Anterior cingulate cortex (tissue), 58 donors: ENCODE measurements at places on chromosomes 16 and 17.

DNA sequence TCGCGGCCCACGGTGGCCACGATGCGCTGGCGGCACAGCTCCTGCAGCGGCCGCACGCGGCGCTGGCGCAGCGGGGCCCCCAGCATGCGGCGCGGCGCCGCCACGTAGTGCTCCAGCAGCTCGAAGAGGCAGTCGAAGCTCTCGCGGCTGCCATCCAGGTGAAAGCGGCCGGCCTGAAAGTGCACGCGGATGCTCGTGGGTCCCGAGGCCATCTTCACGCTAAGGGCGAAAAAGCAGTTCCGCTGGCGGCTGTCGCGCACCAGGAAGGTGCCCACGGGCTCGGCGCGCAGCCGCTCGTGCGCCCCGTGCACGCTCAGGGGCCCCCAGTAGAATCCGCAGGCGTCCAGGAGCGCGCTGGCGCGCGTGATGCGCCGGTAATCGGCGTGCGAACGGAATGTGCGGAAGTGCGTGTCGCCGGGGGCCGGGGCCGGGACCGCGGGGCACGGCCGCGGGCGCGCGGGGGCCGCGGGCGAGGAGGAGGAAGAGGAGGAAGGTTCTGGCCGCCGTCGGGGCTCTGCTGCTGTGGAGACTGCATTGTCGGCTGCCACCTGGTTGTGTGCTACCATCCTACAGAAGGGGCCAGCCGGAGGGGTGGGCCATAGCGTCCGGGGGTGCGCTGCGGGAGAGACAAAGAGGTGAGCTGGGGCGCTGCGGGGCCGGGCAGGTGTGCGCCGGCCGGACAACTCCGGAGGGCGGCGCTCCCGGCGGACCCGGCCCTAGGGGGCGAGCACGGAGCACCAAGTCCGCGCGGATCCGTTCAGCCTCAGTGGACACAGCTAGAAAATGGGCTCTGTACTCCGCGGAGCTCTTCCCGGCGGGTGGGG lies 879 bp downstream of the SOCS1 start:
- DNase-seq = no peak

- no peak for DNase-seq
Observed at GRCh38 chr17:35094902-35095301, 24.8 kb downstream of the RAD51D start.

DNA sequence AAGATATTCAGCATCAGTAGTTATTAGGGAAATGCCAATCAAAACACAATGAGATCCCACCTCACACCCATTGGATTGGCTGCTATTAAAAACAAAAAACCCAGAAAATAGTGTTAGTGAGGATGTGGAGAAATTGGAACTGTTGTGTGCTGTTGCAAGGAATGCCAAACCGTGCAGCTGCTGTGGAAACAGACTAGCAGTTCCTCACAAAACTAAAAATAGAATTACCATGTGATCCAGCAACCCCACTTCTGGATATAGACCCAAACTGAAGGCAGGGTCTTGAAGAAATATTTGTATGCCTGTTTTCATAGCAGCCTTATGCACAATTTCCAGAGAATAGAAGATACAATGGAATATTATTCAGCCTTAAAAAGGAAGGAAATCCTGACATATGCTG lies 46.0 kb downstream of the FOXK2 start:
- no peak for DNase-seq

GRCh38 chr17:1509290-1509881 lies 7.0 kb downstream of the INPP5K start:
- DNase-seq = no peak
